ENCODE measurements at places on chromosomes 6 and 20.

GRCh38 chr20:31440012-31440659, at the start of gene DEFB123:
Gene DEFB123 (plus strand): TSS chr20:31440632. CDS start chr20:31440699, 67 bp downstream.
- DNase-seq, result no peak

DNA sequence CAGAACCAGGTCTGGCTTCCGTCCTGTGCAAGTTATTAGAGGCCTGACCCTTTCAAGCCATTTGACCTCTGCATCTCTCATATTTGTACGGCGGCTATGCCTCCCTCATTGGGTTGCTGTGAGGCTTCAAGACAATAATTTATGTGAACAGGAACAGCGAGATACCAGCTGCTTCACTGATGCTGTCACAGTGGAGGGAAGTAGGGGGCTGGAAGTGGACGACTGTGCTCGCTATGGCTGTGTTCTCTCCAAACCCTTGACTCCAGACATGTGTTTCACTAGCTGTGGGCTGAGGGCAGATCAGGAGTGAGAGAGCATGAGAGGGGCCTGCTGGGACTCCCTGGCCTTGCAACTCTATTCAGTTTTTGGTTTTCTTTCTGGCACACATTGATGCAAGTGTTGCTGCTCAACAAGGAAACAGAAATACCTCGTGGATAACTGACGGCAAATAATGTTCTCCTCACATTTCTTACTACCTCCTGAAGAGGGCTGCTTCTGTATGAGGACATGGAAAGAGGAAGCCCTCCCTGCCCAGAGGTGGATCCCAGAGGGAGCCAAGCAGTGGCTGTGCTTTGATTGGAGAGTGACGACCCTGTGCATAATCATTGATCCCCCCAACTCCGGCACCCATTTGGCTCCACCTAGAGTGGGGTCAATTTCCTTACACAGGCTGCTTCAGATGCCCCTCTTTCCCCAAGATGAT, 34.7 kb upstream of the SCP2D1 start:
- no peak for DNase-seq

GRCh38 chr6:43308101-43308989, at the start of gene CRIP3:
Gene CRIP3 (minus strand): TSS chr6:43308826. CDS start chr6:43308792, 34 bp downstream.
- no peak for DNase-seq

GRCh38 chr6:27591699-27592480, 119.0 kb upstream of the ZNF184 start:
- no peak for DNase-seq

DNA sequence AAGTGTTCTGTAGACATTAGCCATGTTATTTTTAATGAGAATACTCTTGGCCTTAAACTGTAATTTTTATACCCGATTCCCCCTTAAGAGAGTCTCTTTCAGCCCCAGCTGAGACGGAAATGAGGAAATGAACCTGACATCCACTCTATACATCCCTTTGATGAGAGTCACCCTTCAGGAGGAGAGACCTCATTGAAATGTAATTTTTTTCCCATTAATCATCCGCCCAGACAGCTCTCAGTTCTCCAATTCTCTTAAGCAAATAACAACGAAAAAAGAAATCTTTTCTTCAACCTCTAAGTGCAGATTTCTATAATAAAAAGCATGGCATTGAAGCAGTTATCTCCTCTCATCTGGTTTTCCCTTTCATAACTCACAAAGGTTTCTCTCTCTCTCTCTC, 243.8 kb upstream of the PMEPA1 start:
- DNase-seq, result no peak

DNA sequence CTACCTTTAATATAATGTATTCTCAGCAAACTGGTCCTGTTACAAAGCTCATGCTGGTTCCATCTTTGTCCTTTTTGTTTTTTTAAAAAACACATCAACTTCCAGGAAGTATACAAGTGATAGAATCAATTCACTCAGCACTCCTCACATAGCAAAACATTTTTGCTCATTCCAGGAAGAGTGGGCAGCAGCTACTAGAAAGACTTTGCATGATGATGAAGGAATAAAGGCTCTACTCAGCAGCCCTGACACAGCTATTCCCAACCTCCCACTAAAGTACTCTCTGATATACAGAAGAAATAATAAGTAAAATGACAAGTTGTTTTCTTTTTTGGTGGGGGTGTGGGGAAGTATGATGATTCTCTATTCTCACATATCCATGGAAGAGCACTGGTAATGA, 61.2 kb downstream of the RGS17 start:
- no peak for DNase-seq

- DNase-seq, result no peak
Observed at GRCh38 chr20:58702859-58703648, 10.5 kb downstream of the NPEPL1 start.

DNA sequence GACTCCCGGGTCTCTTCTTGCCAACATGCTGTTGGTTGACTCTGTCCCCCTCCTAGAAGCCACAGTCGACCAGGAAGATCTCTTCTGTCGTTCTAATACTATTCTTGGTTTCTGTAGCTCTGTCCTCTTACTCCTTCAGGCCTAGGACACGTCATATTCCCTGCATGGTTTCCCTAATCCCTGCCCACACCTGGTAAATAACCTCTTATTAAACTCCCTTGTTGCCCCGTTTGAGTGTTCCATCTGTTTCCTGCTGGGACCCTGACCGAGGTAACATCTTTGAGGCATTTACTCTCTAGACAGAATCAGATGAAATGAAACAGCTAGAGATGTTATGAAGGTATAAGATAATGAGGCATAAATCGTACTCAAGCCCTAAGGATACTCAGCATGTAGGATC, 68.1 kb downstream of the PLCB4 start:
- DNase-seq, result no peak

GRCh38 chr20:33209789-33210188, 7.4 kb upstream of the BPIFA3 start:
- DNase-seq, result no peak

DNA sequence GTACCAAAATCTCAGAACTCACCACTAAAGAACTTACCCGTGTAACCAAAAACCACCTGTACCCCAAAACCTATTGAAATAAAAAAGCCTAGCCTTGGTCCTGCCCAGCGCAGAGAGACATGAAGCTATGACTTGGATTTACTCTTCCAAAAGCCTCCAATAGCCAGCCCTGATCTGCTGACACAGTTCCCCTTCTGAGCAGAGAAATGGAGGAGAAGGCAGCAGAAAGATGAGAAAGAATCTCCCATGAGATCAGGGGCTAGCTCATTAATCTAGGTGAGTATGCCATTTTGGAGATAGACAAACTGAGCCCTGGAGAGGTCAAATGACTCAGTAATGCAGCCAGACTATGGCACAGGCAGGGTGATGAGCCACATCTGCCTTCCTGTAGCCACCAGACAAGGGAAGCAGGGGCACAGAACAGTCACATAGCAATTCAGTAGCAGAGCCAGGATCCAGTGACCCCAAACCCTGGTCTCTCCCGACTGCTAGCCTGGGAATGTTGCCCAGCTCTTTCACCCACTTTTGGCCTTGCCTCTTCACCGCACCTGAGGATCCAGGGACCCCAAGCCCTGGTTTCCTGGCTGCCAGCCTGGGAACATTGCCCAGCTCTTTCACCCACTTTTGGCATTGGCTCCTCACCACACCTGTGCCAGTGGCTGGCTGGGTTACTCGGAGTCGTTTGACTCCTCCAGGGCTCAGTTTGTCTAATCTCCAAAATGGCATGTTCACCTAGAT, 7.2 kb upstream of the SDCBP2 start:
- DNase-seq, result no peak

DNA sequence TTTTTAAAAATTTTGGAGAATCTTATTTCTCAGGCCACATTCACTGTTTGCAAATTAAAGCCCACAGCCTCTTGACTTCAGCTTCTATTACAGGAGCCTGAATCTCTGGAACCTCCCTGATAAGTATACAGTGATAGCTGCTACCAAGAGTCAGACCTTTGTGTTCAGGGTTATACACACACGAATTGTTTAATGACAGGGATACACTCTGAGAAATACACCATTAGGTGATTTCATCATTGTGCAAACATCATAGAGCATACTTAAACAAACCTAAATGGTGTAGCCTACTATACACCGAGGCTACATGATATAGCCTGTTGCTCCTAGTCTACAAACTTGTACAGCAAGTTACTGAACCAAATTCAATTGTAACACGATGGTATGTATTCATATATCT, 473.9 kb downstream of the PKHD1 start:
- DNase-seq, result no peak

- no peak for DNase-seq
Observed at GRCh38 chr6:55897346-55897745, 22.0 kb upstream of the BMP5 start.
